ENCODE measurements at places on chromosomes 16 and 17.

- DNase-seq = no peak
Measured at GRCh38 chr16:12548270-12548983, 255.3 kb downstream of the CPPED1 start.

DNA sequence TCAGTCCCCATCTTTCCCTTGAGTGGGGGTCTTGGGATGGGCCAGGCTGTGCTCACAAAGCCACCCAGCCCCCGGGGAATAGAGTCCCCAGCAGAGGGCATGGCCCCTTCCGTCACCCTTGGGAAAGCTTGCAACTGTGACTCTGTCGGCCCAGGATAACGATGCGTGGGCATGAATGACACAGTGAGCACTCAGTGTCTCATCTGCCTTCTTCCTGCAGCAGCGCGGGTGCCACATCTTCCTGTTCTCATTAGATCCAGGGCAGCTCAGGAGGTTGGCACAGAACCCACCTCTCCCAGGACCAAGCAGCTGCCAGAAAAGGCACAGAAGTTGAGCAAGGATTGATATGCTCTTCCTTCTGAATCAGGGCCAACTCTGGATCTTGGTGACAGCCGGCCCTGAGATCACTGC, 84.7 kb downstream of the MRC2 start:
- DNase-seq = no peak

GRCh38 chr16:68756239-68756915, 19.3 kb downstream of the CDH1 start:
- no peak for DNase-seq

- DNase-seq = no peak
Measured at GRCh38 chr17:28944862-28945741, 6.2 kb downstream of the PHF12 start.

DNA sequence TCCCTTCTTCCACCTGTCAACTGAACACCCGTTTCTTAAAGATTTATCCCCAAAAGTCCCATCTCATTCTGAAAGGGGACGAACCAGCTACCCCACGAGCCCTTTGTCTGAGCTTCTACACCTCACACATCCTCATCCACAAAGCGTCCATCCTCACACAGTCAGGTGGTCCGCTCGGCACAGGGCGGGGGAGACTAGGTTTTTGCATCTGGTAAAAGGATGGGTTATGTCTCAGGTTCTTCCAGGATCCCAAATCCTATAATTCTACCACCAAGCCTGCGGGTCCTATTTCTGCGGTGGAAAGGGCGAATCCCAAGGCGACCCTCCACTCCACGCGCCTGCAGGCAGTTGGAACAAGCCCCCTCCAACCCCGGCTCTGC, 458 bp downstream of the GFOD2 start:
- DNase-seq = no peak
